ENCODE measurements at places on chromosomes 7 and 10. TPM values are rescaled to one million over a fixed set of nuclear protein-coding genes. Genes with fewer than 3 reads are reported as not detected.

HYAL4 gene
- not detected for total RNA-seq

NRAP gene
- not detected for total RNA-seq

GIMAP6 gene
- 0.25 TPM for total RNA-seq

KMT2E gene
- 113 TPM for total RNA-seq

TEX47 gene
- not detected for total RNA-seq

C10orf62 gene
- total RNA-seq = 0.11 TPM

AKR1C4 gene
- not detected for total RNA-seq

RPEL1 gene
- total RNA-seq = under 0.01 TPM

All from uterine smooth muscle cell (primary cell).